ENCODE measurements at places on chromosomes 5 and 9. TPM values are rescaled to one million over a fixed set of nuclear protein-coding genes. Genes with fewer than 3 reads are reported as not detected.

GRCh38 chr9:31542384-31543055 is 841.9 kb upstream of the ACO1 start:
- DNase-seq, result peak; percentile 51

- DNase-seq, result no peak
Observed at GRCh38 chr9:23011669-23012068, 565.0 kb downstream of the DMRTA1 start.

DNA sequence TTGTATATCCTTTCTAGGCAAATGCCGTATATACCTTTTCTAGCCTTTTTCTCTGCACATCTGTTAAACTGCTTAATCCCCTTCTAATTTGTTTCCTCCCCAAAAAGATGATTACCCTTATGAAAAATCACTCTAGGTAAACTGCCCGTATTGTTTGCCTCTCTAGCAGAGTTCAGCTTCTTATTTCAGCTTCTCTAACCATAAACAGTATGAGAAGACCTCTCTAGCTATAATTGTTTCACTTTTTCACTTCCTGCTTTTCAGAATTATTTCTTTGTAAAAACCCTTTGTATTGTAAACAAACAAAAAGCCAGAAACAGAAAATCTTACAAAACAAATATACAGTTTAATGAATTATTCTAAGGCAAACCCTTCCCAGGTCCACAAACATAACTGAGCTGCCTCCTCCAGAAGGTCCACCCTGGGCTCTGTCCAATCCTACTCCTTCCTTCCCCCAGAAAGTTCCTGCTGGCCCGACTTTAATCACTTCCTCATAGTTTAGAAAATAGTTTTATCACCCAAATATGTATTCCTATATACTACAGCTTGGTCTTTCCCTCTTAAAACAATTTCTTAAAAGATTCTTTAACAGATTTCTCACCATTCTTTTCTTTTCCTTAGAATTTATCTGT is 158.1 kb downstream of the FGF1 start:
- no peak for DNase-seq

- no peak for DNase-seq
Observed at GRCh38 chr5:59685191-59685530, 208.4 kb downstream of the PDE4D start.

Gene MELK
- total RNA-seq, result 87.8 TPM

Data from epithelial cell of proximal tubule (primary cell).